ELR (cell line): ENCODE measurements at places on chromosomes 1 and 21.

- DNase-seq, result no peak
Measured at GRCh38 chr1:116686723-116687352, 19.3 kb upstream of the IGSF3 start.

GRCh38 chr1:202710070-202711045 is at the start of gene SYT2:
TSS of gene SYT2 (minus strand) at chr1:202710454. CDS start at chr1:202605772, 104,682 bp downstream.
- peak; percentile 26 for DNase-seq

DNA sequence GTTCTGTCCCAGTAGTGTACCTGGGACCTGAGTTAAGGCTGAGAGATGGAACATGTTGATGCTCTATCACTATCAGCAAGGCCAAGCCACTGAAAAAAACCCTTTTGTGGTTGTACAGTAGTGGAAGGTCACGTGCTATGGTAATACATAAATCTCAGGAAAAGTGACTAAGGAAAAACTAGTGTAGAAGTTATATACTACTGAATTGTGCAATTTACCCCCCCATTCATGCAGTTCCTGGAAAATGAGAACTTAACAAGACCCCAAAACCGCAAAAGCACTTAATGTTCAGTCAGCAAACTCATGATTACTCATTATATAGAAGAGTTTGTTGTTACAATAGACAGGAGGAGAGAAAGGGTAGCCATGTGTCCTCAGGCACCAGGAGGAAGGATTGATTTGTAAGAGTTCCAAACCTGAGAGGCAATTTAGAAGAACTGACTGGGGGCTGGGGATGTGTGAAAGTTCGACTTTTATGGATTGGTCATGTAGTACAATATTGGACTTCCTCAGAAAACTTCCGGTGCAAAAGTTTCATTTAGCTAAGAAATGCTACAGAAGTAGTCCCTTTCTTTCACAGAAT is 91.6 kb downstream of the RGL1 start:
- peak; percentile 55 for DNase-seq

DNA sequence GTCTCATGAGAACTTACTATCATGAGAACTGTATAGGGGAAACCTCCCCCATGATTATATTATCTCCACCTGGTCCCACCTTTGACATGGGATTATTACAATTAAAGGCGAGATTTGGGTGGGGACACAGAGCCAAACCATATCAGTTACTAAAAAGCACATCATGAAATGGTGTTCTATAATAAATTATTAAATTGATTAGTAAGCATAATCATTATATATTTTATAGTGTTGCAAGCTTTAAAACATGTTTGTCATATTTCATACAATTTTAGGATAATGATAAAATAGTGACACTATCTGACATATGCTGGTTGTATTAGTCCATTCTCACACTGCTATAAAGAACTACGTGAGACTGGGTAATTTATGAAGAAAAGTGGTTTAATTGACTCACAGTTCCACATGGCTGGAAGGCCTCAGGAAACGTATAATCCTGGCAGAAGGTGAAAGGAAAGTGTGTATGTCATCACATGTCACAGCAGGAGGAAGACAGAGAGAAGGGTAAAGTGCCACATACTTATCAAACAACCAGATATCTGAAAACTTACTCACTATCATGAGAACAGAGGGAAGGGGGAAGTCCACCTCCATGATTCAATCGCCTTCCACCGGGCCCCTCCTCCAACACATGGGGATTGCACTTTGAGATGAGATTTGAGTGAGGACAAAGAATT is 539.2 kb upstream of the OLFM3 start:
- DNase-seq, result no peak

DNA sequence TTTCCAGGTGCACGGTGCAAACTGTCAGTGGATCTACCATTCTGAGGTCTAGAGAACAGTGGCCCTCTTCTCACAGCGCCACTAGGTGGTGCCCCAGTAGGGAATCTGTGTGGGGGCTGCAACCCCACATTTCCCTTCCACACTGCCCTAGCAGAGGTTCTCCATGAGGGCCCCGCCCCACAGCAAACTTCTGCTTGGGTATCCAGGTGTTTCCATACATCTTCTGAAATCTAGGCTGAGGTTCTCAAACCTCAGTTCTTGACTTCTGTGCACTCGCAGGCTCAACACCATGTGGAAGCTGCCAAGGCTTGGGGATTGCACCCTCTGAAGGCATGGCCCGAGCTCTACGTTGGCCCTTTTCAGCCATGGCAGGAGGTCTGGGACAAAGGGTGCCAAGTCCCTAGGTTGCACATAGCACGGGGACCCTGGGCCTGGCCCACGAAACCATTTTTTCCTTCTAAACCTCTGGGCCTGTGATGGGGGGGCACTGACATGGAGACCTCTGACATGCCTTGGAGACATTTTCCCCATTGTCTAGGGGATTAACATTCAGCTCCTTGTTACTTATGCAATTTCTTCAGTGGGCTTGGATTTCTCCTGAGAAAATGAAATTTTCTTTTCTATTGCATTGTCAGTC is 10.0 kb downstream of the HS2ST1 start:
- DNase-seq, result no peak

GRCh38 chr1:164631751-164632150 is 72.8 kb downstream of the PBX1 start:
- no peak for DNase-seq

DNA sequence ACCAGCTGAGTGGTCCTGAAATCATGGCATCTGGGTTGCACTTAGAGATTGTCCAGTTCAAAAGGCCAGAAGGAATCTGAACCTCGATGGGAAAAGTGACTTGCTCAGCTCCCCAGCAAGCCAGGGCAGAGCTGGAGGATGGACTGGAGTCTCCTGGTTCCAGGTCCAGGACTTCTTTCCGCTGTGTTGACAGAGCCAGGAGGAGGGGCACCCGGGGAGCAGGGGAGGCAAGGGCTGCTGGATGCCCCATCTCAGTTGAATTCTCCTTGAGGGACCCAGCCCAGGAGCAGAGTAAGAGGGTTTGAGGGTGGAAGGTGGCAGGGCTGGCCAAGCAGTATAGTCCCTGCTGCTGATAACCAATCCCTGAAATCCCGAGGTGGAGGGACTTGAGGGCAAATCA is 2.4 kb upstream of the ALPL start:
- no peak for DNase-seq

DNA sequence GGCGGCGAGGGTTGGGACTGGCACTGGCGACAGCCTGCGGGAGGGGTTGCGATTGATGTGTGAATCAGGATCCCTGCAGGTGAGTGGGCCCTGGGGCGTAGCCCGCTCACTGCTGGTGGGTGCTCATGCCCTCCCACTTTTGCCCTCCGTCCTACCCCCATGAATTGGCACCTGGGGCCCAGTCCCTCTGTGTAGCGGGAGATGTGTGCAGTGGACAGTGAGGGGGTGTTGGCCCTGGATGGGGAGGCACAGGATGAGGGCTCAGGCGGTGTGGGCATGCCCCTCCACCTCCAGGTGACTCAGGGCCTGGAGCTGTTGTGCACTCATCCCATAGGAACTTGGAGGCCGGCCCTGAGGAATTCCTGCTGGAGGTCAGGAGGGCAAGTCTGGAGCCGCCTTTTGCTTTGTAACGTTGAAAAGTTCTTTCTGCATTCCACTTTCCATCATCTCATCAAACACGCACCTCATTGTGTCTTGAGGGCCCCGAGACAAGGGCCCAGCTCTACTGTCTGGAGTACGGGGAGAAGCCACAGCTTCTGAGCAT is 3.0 kb downstream of the PEAR1 start:
- DNase-seq, result peak; percentile 99

- DNase-seq, result no peak
Measured at GRCh38 chr1:32627596-32628162, 22.7 kb downstream of the ZBTB8OS start.

- DNase-seq, result no peak
Measured at GRCh38 chr1:59298026-59298583, 1.2 kb downstream of the FGGY start.

DNA sequence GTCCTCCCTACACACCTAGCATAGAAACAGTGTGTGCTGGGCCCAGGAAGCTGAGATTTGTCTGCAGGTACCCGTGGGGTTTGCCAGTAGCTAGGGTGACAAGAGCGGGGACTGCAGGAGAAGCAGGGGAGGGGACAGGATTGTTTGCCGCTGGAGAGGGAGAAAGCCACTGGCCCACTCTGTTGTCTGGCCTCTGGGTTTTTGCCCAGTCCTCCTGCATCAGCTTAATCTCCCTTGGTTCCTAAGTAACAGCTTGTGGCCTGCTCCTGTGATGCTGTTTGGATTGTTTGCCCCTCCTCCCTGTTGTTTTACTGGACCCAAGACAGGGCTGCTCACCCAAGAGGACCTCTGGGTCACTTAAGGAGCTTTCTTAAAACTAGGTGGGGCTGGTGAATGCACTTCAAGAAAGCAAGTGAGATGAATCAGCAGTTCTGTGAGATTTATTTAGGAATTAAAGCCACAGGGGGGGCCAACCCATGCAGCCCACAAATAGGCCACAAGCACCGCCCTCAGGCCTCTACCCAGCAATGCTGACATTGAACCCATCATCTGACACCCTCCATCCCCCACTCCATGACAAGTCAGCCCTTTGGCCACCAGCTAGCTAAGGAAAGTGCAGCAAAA is 142.8 kb downstream of the ZZZ3 start:
- peak; percentile 93 for DNase-seq

DNA sequence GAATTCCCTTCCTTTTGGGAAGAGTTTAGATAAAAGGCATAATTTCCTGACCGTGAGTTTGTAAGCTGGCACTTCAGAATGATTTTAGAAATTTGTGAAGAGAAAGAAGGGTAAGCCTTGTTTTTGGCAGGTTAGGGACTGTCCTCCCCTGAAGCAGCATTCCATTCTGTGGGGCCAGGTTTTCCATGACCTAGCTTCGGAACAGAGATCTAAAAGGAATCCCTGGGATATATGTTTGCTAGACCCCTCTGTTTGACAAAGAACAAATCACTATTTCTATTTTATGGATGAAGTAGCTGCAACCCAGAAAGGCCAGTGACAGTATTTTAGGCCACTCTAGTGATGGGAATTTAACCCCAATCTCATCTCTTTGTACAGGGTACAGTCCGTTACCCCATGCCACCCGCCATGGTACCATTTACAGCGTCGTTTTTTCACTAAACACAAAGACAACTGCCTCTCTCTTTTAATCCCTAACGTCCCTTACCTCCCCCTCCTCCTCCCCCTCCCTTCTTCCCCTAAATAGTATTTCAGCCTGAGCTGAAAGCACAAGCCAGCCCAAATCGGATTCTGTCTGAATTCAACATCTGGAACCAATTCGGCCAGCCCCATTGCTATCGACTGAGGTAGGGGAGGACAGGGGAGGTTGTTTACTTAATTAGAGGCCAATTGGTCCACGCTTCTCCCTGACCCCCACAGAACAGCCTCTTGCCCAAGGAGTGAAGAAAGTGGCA is 23.4 kb upstream of the IKBKE start:
- DNase-seq, result no peak

- peak; percentile 53 for DNase-seq
Measured at GRCh38 chr1:15430787-15431570, 7.3 kb upstream of the CTRC start.
